Inflammatory macrophage (primary cell): ENCODE measurements at places on chromosomes 16 and 17.

- DNase-seq = no peak
Observed at GRCh38 chr17:74610108-74610507, 13.4 kb downstream of the CD300E start.

- DNase-seq = no peak
Observed at GRCh38 chr16:629833-630248, 944 bp upstream of the WFIKKN1 start.

DNA sequence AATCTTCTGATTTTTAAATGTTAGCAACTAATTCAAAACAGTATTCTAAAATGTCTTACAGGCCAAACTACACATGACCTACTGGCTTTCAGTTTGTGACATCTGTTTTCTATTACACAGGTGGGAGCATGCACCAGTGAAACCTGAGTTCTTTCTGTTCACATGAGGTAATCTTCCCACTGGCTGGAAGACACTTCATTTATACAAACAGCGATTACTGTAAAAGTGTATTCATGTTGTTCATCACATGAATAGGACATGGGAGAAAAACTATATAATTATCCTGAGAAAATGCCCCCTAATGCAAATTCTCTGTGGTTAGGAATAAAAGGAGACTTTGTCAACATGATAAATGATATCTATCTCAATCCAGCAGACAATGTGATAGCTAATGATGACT is 11.1 kb upstream of the PIK3R5 start:
- DNase-seq = no peak

DNA sequence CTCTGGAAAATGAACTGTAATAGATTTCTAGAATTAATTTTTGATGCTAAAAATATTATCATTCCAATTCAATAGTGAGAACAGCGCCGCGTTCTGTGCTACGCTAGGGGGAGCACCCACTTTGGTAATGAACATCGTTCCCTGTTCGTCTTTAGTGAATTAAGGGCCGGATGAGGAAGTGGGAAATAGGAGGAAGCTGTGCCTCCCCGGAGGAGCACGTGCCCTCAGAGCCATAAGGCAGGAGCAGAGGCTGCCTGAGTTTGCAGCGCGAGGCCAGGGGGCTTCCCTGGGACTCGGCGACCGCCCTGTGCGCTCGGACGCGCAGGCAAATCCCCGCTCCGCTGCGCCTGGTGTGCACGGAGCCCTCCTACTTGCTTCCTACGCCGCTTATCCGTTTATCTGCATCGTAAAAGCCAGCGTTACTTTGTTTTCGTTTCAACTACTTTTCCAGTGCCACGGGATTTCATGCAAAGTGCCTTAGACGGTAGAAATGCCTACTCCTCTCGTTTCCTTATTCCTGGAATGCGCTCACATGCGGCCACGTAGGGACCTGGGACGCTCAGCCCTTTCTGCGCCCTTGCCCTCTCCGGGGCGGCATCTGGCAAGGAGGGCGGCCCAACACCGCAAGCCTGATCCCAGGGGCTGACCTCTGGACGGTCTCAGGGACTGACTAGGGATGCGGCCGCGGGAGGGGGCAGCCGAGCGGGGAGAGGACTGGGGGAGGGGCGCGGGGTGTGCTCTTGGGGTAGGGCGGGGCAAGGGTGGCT is 76.4 kb downstream of the KCNJ12 start:
- DNase-seq = peak; percentile 89

DNA sequence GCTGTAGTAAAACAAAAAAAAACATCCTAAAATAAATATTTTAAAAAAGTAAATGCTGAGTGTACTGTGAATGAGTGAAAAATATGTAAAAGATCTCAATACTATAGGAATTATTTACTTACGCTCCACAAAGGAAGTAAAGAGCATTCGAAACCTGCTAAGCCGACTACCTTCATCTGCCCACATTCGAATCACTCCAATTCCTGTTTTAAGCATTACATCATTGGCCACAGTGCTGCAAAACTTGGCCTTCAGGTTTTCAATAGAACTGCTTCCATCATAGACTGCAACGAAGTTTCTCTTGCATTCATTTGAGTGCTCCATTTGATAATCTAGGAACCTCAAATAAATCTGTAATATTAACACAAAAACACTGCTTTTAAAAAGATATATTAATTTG is 34.4 kb downstream of the NETO2 start:
- DNase-seq = peak; percentile 40

- DNase-seq = no peak
Observed at GRCh38 chr16:82049484-82049883, 14.4 kb downstream of the HSD17B2 start.

DNA sequence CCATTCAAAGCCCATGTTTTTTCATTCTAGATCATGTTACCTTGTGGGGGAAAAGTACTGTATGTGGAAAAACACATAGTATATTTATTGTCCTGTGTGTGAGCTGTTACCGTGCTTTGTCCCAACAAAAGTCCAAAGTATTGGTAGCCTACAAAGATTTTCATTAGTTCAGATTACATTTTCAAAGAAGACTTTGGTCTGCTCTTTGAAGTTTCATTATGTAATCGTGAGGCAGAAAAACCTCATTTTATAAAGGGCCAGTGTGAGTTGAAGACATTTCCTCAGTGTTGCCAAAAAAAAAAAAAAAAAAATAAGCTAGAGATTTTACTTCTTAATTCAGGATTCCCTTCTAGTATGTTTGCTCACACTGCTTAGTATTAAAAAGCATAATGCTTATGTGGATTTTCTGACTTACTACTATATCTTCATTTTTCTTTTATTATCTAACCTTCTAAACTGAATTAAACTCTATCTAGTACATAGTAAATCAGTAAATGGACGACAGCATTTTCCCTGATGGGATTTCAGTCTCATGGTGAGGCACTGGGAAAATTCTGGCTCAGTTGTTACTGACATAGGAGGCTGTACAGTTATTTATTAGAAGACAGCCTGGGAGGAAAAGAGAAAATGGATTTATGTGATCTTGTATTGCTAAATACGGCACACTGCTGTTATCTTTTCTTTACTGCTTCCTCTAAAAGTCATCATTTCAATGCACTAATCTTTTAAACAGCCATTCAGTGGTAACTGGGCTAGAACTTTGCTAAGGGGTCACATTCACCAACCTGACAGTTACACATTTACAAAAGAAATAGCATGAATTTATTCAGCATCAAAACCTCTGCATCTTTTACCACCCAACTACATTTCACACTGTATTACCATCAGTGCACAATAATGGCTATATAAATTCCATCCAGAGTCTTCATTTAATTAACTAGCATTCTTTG is 100.6 kb downstream of the STXBP4 start:
- DNase-seq = no peak

GRCh38 chr16:30060346-30060745 is 5.2 kb upstream of the ALDOA start:
- no peak for DNase-seq

DNA sequence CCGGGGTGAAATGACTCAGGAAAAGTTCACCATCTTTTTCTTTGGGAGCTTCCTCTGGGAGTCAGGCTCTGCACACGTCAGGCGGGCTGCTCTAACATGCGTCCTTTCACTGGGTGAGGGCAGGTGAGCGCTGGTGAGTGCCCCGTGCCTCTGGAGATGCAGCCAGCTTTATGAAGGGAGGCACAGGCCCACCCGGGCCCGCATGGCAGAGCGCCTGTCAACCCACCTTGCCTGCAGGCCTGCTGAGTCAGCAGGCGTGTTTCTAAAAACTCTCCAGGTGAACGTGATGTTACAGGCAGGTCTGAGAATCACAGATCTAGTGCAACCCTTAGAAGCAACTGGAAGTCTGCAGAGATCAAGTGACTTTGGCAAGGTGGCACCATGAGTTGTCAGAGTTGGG is 18.4 kb downstream of the MAP1LC3B start:
- DNase-seq = no peak

GRCh38 chr17:27339198-27339835 is 45.4 kb downstream of the WSB1 start:
- no peak for DNase-seq

- no peak for DNase-seq
Observed at GRCh38 chr17:42403150-42403549, 14.9 kb upstream of the STAT3 start.

- DNase-seq = no peak
Observed at GRCh38 chr16:67237396-67238277, 9.6 kb downstream of the FHOD1 start.

DNA sequence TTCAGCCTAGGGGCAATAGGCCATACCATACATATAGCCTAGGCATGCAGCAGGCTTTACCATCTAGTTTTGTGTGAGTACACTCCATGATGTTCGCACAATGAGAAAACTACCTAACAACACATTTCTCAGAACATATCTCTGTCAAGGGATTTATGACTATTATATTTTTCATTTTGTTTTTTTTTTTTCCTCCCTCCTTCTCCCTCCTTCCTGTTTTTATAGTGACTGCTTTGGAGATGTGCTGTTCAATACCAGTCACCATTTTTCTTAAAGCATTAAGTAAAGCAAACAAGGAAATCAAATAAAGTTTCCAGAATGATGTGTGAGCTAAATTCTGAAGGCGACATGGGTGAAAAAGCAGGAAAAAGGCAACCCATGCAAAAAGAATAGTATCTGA is 194.6 kb downstream of the STX8 start:
- no peak for DNase-seq

DNA sequence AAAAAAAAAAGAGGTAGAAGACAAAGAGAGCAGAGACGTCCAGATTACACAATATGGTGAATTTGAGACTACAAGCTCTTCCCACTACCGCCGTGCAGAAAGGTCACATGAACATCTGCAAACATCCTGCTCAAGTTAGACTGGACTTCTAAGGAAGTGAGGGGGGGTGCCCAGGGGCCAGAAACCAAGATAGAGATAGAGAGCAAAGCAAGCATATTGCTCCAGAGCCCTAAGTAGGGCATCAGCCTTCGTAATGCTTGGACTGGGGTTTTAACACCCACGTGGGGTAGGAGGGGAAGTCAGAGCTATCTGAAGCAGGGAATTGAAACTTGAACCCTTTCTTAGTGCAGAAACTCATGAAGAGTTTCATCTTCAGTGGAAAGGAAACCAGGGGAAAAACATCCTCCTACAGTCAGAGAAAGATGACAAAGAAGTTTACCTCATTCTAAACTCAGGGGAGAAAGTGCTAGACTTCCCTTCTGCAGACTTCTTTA is 8.7 kb downstream of the CLEC19A start:
- DNase-seq = peak; percentile 98

- peak; percentile 30 for DNase-seq
Observed at GRCh38 chr16:19822533-19822932, 62.1 kb downstream of the GPRC5B start.

GRCh38 chr17:8004899-8005298 is 2.5 kb downstream of the GUCY2D start:
- peak; percentile 76 for DNase-seq

GRCh38 chr16:52677501-52677900 is 130.6 kb upstream of the TOX3 start:
- DNase-seq = no peak

DNA sequence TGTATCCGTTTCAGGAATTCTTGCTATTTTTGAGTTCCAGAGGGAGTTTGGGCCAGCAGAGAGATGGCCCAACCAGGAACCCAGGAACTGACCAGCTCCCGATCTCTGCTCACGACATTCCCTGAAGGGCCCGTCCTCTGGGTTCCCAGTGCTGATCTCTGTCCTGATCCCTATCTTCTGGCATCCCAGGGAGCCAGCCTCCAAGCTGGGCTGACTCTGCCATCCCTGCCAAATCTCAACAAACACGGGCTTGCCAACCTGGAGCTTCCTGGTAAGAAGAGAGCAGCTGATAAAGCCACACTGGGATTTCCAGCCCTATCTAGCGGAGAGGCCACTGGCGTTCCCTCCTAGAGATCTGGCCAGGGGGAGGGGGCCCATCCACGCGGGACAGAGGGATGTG is 16.2 kb downstream of the GPRC5B start:
- DNase-seq = no peak

GRCh38 chr17:29039764-29040598 is 3.0 kb upstream of the PIPOX start:
- DNase-seq = peak; percentile 64

- DNase-seq = peak; percentile 8
Observed at GRCh38 chr17:4525691-4526397, 27.2 kb downstream of the SPNS2 start.

- DNase-seq = peak; percentile 99
Observed at GRCh38 chr17:74532115-74532514, 840 bp upstream of the CD300LB start.
